ENCODE measurements at places on chromosomes 16 and 17.

DNA sequence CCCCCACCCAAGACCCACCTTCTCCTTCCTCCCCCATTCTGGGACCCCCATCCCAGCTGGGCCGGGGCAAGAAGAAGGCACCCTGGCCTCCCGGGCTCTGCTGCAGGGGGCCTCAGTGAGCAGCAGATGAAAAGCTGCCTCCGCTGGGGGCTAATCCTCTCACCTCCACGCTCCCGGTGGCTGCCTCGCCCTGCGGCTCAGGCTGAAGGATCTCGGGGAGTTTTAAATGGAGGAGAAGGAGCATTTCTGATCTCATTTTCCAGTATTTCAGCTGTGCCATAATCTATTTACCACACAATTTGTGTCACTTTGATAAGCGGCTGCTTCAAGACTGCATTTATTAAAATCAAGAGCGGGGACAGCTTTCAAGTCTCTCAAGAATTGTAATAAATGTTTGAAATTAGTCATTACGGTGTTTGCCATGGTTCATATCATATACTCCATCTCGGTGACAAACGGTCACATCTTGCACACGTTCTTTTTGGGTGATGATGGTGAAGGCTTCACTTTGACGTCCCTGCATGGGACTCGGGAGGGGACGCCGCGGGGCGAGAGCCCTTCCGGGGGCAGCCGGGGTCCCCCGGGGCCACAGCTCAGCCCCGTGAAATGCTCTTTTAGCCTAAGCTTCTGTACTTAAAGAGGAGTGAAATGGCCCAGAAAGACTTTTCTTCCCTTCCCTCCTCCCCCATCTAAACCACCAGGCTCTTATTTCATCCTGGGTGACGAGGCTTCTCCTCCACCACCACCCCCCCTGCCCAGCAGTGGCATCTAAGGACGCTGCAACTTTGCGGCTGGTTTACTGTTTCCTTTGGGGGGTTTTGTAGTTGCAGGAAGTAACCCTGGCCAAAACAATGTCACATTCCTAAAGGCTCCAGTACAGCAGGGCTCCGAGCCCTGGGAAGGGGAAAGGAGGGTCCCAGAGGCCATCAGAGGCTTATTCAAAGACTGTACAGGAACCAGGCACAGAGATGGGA lies 313.1 kb upstream of the TNRC6C start:
- DNase-seq, result no peak

GRCh38 chr17:35947156-35947585 lies 3.7 kb upstream of the LYZL6 start:
- no peak for DNase-seq

DNA sequence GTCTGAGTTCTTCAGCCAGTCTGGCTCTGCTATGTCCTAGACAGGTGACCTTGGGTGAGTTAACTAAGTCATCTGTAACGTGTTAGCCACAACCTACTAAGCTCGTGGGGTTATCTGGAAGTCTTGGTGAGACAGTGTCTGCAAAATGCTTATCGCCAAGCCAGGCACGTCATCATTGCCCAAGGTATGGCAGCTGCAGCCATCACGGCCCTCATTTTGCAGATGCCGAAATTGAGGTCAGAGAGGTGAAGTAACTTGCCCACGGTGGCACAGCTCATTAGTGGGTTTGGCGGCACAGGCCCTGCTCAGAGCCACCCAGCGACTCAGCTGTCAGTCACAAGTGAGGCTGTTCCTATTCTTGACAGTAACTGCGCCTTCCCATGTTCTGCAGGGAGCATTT lies 79.8 kb downstream of the CMIP start:
- no peak for DNase-seq

GRCh38 chr16:2992383-2993081 lies 12.3 kb upstream of the PKMYT1 start:
- no peak for DNase-seq

- DNase-seq, result no peak
Measured at GRCh38 chr17:45958994-45959665, 39.9 kb upstream of the STH start.

GRCh38 chr16:66428682-66429251 lies 1.7 kb downstream of the BEAN1 start:
- DNase-seq, result no peak

DNA sequence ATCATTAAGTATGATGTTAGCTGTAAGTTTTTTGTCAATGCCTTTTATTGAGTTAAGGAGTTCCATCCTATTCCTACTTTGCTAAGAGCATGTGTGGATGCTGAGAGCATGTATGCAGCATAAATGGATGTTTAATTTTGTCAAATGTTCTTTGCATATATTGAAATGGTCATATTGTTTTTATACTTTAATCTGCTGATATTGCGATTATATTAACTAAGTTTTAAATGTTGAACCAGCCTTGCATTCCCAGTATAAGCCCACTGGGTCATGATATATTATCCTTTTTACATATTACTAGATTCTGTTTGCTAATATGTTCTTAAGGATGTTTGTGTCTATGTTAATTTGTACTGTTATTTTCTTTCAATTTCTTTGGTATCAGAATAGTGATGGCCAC lies 53.2 kb downstream of the CCDC182 start:
- DNase-seq, result no peak

GRCh38 chr16:51876934-51877333 lies 670.0 kb downstream of the TOX3 start:
- no peak for DNase-seq

- DNase-seq, result no peak
Measured at GRCh38 chr16:71933913-71934695, 38.8 kb downstream of the IST1 start.

GRCh38 chr17:75011401-75012095 lies 922 bp upstream of the MRPL58 start:
- DNase-seq, result no peak

GRCh38 chr16:49491771-49492761 lies 118.5 kb downstream of the C16orf78 start:
- no peak for DNase-seq

DNA sequence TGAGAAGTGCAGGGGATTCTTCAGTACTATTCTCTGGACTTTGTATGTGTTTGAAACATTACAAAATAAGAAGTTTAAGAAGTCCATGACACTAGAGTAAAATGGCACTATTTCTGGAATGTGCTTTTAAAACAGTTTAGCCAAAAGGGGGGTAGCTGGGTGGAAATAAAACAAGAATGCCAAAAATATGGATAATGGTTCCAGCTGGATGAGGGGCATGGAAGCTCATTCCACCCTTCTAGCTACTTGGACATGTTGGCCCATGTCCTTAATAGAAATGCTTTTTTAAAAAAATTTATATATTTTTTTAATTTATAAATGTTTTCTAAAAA lies 13.1 kb downstream of the ZC3H7A start:
- DNase-seq, result no peak

DNA sequence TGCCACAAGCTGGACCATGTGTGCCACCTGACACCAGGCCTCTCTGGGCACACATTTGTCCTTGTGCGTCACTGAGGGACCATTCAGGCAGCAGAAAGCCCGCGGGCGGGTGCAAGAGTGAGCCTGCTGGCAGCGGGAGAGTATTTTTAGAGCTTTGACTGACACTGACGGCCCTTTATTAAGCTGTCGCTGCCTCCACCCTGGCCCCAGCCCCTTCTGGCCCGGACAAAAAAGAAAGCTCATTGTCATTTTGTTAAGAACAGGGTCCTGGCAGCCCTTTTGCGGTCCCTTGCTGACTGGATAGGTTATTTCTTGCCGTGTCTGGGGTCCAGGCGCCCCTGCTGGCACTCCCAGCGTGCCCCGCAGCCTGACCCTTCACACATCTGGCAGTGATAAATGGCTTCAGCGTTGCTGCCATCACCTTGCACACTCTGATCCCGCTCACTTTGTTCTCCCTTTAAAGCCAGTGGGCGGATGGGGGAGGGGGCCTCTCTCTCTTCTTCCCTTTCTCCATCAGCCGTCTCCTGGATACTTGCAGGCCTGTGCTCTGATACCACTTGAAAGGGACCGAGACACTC lies 78.4 kb upstream of the NKD1 start:
- no peak for DNase-seq

GRCh38 chr16:22285080-22285479 lies 12.1 kb upstream of the POLR3E start:
- no peak for DNase-seq

DNA sequence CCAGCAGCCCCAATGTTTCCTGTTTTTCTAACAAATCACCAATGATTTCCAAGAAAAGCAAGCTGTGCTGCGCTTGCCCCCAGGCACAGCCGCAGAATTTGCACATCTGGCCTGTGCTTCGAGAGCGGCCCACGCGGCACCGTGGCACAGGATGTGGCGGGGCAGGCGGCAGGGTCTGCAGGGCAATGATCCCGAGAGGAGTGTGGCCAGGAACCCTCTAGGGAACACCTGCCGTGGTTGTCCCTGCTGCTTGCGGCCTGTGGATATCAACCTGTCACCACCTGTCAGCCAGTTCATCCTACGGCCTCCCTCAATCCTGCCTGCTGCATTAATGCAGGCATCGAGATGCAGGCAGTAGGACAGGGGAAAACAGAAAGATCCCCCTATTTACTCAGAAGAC lies 24.0 kb downstream of the PIK3R5 start:
- DNase-seq, result no peak

GRCh38 chr17:56136301-56136700 lies 17.0 kb upstream of the ANKFN1 start:
- DNase-seq, result no peak

- no peak for DNase-seq
Measured at GRCh38 chr17:55900188-55900587, 149.3 kb downstream of the PCTP start.

GRCh38 chr17:64150237-64151015 lies 20.5 kb upstream of the ERN1 start:
- DNase-seq, result no peak

DNA sequence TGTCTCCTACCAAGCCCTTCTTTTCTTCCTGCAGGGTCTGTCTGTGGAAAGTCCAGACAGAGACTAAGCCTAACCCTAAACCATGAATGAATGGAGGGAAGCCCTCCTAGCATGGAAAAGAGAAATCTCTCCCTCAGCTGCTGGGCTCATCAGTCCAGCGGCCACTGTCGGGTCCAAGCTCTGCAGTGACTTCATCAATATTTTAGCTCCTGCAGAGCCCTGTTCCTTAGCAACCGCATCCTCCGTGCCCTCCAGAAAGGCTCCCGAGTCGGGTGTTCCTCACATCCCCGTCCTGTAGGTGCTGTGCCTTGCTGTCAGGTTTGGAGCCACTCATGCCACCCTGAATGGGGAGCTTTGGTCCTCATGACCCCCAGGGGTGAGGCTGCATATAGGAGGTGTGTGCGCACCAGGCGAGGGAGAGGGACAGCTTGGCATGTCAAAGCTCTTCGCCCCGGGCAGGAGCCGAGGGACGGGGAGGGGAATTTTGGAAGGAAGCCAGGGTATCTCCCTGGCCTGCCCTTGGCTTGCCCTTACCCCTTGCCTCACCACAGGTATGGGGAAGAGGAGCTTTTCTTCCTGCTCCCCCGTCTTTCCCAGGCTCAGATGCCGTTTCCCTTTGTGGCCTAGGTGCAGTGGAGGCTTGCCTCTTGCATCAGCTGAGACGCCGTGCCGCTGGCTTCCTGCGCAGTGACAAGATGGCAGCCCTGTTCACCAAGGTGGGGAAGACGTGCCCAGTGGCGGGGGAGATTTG lies 23.9 kb downstream of the SGSM2 start:
- no peak for DNase-seq

GRCh38 chr16:17149904-17150483 lies 320.8 kb downstream of the XYLT1 start:
- no peak for DNase-seq

DNA sequence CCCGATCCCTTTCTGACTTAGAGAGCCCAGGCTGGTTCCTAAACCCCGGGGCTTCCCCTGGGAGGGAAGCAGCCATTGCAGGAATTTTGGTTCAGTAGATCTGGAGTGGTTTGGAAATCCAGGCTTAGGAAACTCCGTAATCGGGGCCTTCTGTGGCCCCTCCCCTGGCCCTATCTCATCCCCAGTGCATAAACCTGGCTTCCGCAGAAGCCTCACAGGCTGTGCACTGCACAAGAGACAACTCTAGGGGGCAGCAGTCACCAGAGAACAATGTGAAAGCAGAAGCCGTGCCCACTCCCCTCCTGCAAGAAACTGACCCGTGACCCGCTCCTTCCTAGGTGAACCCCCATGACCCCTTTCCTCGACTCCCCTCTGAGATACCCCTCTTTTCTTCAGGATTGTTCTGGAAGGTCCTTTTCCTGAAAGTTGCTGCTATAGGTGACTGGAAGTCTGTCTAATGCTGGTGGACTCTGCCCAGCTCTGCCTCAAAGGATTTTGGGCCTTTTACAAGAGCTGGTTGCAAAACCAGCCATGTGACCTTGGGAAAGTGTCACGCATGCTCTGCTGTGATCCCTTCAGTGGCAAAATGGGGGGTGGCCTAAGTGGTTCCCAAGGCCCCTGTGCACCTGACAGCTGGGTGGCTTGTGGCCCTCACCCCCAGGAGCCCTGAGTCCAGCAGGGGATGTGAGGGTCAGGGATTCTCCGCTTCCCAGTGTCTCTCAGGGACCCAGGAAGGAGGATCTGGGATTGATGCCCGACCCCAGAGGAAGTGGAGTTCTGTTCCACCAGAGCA lies 14.4 kb downstream of the GUCY2D start:
- DNase-seq, result no peak

GRCh38 chr16:2142942-2143877 lies 5.2 kb upstream of the RAB26 start:
- no peak for DNase-seq

GRCh38 chr17:53142890-53143289 lies 679.8 kb upstream of the KIF2B start:
- DNase-seq, result no peak

DNA sequence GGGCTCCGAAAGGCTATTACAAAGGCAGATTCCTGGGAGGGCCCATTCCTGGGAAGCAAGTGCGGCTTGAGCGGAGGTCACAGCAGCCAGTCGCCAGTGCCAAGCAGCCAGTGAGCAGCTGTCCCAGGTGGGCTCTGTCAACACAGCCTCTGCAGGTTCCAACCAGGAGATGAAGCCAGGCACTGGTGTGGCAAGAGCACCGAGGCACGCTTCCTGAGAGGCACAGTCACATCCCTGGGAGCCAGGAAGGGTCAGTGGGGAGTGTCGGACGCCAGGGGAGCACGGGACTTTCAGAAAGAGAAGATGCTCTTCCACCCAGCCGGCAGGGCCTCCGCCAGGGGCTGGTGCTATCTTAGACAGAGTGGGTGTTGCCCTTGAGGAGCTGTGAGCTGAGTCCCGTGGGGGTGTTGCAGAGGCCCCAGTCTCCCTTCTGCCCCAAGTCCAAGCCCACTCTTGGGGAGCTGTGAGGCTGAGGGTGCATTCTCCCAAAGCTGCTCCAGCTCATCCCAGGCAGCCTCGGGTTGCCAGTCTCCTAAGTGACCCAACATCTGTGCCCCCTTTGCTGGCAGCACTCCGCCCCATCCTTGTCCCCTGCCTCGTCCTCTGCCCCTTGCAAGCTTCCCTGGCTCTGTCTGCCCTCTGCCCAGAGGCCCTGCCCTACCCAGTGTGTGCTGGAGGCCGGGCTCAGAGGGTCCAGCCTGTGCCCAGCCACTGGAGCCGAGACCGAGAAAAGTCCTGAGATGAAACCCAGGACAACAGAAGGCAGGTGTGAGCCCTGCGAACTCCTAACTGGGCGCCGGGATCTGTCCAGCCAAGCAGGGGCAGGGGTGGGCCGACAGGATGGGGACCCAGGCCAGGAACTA lies 6.6 kb downstream of the UBALD1 start:
- no peak for DNase-seq

- DNase-seq, result no peak
Measured at GRCh38 chr17:73906896-73907870, 262.9 kb upstream of the SDK2 start.

Data from HS-5 (cell line).